ENCODE measurements at places on chromosomes 1 and 21. TPM values are rescaled to one million over a fixed set of nuclear protein-coding genes. Genes with fewer than 3 reads are reported as not detected.

Gene PTAFR
- not detected for total RNA-seq

Gene VWA1
- total RNA-seq: 2.8 TPM

Gene RNPC3
- total RNA-seq: 3.2 TPM

Gene KANK4
- total RNA-seq: 0.09 TPM

Gene LHX8
- total RNA-seq: 1.00 TPM

Gene LAD1
- total RNA-seq: not detected

Gene ZC3H11A
- 67.3 TPM for total RNA-seq

Gene ETV3L
- not detected for total RNA-seq

Gene KCNA3
- total RNA-seq: 0.18 TPM

Gene SLAMF6
- total RNA-seq: not detected

Gene MYCBP
- 4.2 TPM for total RNA-seq

Gene PDZK1IP1
- total RNA-seq: not detected
